Suprapubic skin (tissue), 4 donors: ENCODE measurements at places on chromosomes 13 and 19. TPM values are rescaled to one million over a fixed set of nuclear protein-coding genes. Genes with fewer than 3 reads are reported as not detected.
A peak's percentile ranks its signal among the peaks of the same experiment; 100 is the strongest.

The ZNF20 gene
- 2.1 TPM for total RNA-seq

The ZNF296 gene
- total RNA-seq, result 4.8 TPM

The ZNF616 gene
- total RNA-seq, result 5.8 TPM

The ZSCAN18 gene
- 50.6 TPM for total RNA-seq

The PRODH2 gene
- total RNA-seq, result not detected

The AMH gene
- total RNA-seq, result 3.9 TPM

The UCHL3 gene
- 46.6 TPM for total RNA-seq

The TINCR gene
- total RNA-seq, result 173 TPM

GRCh38 chr19:31083105-31083504, 266.1 kb downstream of the TSHZ3 start:
- DNase-seq, result no peak

DNA sequence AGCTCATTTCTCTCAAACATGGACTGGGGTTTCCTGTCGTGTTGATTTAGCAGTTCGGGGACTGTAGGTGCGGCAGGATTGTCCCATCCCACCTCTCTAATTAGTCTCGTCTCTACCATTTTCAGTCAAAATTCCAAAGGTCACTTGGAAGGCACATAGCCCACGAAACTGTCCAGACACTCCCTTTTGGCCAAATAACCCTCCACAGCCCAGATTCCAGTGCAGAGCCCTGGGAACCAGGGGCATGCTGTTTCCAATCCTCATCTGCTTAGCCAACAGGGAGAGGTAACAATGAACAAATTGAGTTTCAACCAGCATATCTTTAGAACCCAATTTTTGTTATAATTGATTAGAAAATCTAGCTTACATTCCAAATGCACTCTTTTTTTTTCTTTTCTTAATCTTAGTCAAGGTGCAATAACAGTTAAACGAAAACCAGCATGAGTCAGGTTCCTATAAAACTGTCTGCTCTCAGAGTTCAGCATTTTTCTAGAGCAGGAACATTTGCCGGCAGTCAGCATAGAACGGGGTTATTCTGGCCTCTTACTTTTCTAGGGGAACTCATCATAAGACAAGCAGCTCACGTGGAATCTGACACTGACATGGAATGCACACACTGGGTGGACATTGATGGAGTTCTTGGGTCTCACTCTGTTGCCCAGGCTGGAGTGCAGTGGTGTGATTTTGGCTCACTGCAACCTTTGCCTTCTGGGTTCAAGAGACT, 14.4 kb upstream of the CEBPA start:
- DNase-seq, result no peak

GRCh38 chr19:44072543-44073401, 813 bp downstream of the ZNF284 start:
- DNase-seq, result no peak

- peak; percentile 90 for DNase-seq
Observed at GRCh38 chr19:6065685-6066374, 44.5 kb downstream of the RFX2 start.

DNA sequence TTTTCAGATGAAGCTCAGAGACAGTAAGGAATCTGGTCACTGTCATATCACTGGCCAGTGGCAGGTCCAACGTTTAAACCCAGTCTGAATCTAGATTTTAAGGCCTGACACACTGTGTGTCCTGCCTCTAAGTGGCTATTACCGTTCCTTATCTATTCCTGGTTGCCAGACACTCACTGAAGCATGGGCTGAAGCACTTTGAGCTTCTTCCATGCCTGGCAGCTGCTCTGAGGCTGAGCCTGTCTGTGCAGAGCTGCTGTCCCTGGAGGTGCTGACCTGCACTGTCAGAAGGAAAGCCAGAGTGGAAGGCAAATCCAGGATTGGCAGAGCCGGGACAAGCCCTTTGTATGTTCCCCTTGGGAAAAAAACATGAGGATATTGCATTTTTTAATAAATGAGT, 109.2 kb upstream of the SLC7A1 start:
- DNase-seq, result no peak

DNA sequence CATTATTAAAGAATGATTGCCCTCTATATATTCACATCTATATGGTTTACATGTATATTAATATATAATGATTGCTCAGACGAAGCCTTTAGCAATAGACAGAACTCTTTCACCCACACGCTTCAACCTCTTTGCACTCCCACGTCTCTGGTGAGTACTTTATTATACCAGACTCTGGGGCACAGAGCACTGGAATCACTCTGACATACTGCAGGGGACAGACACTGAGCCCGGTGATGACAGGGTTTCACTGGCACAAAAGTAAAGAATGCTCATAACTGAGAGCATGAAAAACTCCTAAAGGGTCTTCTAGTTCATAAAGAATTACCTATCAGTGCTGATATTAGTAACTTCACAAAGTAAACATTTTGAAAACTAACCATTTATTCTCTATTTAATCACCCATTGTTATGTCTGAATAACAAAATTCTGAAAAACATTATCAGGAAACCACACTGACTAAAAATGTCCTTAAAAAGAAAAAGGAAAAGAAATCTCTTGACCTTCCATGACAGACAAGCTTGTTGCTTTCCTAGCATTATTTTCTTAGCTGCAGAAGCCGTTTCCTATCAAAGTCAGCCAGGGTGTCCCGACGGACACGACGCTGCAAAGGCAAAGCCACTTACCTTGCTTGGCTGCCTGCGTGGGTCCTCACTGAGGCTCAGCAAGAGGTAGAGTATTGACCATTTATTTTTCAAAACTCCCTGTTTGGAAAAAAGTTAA, 29.1 kb downstream of the TUBGCP3 start:
- no peak for DNase-seq

DNA sequence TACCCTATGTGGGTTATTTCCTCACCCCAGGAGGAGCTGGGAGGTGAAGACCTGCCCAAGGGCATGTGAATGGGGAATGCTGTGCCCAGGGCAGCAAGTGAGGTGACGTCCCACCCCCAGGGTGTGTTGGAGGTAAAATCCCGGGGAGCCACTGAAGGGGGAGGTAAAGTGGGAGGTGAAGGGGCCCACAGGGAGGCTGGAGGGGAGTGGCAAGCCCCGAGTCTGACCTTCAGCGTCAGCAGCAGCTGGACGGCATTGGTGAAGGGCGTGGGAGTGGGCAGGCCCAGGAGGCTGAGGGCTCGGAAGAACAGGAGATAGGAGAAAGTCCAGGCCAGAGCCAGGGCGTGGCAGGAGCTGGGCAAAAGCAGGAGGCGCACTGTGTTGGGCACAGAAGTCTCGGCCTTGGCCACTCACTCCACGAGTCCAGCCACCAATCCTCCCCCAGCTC, 2.4 kb downstream of the MBOAT7 start:
- no peak for DNase-seq

DNA sequence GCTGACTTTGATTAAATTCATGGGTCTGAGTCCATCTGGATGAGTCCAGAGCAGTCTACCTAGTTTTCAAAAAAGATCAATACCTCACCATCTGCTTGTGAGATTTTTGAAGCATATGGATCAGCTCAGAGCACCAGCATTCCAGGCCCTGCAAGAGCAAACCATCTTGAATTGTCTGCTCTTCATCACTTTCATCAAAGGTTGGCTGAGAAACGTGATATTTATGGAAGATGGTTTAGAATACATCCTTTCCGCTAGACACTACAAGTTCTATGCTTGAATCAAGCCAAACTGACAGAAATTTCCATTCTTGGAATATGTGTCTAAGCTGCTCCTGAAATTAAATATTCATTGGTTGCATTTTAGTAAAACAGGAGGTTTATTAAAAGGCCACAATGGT, 190.3 kb downstream of the KCNRG start:
- no peak for DNase-seq

DNA sequence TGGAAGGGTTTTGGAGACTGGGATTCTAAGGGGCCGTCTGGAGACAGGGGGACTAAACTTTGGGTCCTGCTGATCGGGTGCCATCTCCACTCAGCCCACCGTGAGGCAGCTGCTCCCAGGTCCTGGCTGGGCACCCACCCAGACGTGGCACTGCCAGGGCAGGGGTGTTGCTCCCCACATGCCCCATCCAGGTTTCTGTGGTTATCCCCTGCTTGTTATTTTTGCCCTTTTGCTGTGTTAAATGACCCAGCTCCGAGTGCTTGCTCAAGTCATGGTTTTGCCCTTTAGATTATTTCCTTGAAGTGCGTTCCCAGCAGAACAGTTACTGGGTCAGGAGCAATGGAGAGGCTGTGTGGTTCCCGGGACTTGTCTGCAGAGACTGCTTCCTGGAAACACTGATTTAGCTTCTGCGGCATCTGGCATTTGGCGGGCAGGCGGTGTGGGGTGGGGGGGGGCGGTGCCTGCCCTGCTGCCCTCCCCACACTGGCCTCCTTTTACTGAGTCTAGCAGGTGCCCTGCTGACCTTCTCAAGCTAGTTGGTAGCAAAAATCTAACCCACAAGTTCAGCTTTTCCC, 1.9 kb downstream of the RAB11B start:
- no peak for DNase-seq

DNA sequence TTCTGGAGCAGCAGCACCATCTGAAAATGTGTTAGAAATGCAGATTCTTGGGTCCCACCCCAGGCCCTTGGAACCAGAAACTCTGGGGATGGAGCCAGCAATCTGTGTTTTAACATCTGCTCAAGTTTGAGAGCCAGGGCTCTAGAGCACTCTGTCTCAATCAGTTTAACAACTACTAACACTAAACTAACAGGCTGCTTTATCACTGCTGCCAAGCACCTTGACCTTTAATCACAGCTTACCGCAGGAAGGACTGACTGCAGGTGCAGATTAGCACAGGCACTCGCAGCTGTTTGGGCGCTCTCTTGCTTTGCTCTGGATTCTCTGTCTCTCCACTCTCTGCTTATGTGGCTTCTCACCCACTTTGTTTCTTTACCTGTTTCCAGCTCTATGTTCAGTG, 163.5 kb downstream of the MTUS2 start:
- DNase-seq, result no peak

DNA sequence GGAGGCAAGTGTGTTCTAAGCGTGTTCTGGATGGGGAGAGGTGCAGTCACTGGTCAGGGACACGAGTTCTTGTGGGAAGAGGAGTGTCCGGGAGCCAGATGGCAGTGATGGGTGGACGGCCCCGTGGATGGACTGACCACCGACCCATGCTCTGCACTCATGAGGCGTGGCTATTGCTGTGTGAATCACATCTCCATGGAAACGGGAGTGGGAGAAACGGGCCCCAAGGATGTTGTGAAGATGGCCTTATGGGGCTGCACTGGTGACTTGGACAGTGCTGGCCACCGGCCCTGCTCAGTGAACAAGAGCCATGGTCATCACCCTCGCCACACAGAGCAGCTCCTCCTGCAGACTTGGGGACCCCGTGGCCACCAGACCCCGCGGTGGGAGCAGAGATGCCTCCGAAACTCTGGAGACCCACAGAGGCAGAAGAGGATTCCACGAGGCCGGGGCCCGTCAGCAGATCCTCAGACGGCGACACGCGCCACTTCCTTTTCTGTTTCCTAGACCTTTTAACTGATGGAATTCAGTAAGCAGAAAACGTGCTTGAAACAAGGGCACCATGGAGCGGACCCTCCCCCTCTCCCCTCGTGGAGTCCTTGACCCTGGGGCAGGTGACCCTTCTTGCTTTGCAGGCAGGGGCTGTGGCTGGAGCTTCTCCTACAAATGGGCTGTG, 47.5 kb downstream of the GAS6 start:
- no peak for DNase-seq

DNA sequence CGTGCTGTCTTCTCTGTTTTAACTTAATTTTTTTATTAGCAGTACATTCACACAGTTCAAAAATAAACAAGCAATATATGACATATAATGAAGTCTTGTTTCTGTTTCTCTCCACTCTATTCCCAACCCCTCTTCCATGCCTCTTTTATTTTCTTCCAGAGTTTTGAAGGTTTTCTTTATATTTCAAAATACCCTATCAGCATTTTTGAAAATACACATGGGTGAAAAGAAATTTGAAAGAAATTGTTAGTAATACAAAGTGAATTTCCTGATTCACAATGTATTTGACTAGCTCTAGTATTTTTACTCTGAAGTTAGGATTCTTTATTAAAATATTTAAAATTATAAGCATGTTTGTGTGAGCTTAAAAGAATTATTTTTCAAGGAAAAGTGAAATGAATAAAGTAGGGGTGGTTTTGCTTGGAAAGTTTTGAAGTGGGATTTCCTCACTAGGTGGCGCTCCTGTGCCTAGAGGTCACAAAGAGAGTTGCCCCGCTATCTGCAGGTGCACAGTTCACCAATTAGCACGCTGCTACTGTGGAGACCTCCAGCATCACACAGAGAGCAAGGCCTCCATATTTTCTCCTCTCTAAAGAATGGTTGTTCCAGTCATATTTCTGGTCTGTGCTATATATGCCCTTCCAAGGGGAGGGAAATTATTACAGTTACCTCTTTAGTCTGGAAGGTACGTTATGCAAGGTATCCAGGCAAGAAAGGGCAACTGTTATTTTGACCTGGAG, 37.6 kb downstream of the SOX21 start:
- DNase-seq, result no peak

- DNase-seq, result no peak
Observed at GRCh38 chr19:33306191-33306590, 3.9 kb upstream of the CEBPA start.

GRCh38 chr19:48539503-48540096, 12.4 kb upstream of the SULT2B1 start:
- no peak for DNase-seq

DNA sequence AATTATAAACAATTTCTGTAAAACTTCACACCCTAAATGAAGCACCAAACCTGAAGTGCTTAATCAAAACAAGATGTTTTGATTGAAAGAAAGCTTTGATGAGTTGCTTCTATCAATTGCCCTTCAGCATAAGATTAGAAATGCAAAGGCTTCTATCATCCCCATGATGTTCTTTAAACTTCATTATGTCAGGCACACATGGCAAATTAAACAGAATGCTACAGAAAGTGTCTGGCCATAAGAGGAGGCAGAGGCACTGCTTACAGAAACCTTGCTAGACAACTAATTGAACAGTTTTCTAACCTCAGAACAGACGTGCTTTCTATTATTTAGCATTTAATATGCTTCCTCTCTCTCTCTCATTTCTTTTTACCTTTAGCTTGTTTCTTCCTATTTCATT, 228.1 kb downstream of the DCLK1 start:
- DNase-seq, result no peak
